ENCODE measurements at places on chromosomes 13 and 19.

GRCh38 chr13:93967286-93967685, 512.2 kb downstream of the DCT start:
- DNase-seq = no peak

DNA sequence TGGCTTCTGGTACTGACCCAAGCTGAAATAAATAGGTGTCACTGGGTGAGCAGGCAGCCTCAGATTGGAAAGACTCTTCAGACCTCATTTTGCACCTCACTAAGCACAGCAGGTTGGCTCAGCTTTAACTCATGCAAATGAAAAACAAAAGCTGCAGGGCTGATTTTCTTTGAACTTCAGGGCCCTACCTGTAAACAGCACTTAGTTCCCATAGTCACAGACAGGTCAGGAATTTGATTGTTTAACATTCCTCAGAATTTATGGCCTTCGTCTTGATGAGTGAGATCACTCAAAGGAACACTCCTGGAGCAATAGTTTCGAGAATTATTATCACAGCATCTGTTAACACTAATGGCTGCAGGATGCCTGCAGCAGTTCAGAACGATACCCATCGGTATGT, 718.5 kb downstream of the EFNB2 start:
- DNase-seq = peak; percentile 48

GRCh38 chr19:47470447-47471195, 1.1 kb downstream of the SLC8A2 start:
- DNase-seq = no peak

DNA sequence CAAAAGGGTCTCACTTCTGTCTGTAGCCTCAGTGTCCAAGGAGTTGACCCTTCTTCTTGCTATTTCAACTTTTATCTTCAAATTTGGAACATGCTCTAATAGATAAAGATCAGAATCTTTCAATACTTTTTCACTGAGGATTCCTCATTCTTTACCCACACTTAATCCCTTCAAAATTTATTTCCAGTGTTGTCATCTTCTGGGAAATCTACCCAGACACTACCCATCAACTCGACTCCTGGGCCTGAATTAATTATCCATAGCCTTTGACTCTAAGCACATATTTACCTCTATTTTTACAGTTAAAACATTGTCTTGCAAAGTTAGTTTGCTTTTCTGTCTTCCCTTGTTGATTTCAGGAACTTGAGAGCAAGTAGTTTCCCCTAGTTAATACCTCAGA, 1022.5 kb downstream of the PCDH9 start:
- DNase-seq = no peak

DNA sequence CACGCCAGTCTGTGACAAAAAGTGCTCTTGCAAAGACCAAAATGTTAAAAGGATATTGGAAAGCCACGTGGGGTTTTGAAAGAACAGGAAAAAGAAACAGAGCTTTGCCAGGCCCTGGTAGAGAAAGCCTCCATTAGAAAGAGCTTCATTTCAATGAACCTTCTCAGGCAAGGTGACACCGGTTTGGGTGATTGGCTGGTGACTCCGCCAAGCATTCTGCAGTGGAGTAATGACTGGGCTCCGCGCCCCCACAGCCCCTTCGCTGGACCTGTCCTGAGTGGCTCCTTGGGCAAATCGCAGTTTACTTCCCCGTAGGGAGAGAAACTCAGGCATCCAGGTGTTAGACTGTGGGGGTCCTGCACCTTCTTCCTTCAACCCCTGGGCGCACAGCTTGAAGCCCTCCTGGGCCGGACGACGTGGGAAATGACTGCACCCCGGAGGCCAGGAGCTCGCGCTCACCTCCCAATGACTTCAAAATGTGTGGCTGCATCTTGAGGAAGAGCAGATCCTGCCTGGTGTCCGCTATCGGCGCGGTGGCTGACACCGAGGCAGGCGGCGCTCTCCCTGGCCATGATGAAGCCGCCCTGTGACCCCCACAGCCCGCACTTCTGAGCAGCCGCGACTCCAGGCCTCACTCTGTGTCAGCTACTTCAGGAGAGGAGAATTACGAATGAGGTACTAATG, 444.6 kb upstream of the SGCG start:
- DNase-seq = no peak

GRCh38 chr13:26048741-26049140, 3.1 kb downstream of the SHISA2 start:
- DNase-seq = no peak

DNA sequence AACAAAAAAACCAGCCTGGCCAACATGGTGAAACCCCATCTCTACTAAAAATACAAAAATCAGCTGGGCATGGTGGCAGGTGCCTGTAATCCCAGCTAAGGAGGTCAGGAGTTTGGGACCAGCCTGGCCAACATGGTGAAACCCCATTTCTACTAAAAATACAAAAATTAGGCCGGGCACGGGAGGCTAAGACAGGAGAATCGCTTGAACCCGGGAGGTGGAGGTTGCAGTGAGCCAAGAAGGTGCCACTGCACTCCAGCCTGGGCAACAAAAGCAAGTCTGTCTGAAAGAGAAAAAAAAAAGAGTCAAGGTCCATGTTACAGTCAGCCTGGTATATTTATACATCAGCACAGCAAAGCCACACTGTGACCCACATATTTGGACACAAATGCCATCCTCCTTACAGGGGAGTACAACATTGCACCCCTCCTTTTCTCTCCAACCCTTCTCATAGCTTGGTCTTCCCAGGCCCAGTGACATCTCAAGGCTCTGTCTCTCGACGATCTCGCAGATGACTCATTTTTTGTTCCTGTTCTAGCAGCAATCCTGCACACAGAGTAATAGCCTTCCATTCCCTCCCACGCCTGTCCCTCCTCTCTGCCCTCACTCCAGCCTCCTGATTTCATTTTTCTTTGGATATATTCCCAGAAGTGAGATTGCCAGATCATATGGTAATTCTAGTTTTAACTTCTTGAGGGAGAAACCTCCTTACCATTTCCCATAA, 21.0 kb upstream of the DPP9 start:
- no peak for DNase-seq

DNA sequence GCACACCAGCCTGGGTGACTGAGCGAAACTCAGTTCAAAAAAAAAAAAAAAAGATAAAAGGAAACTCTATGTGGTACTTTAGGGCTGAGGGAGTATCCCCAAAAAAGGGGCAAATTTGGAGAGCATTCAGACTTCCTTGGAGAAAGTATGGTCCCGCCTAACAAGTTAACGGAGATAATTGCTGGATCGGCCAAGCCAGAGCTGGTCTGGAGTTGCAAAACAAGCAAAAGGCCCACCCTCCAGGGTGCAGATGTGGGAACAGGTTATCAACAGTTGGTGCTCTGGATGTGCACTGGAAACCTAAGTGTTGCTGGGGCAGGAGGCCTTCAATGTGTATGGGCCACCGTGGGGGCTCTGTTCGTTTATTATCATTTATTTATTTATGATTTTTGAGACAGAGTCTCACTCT, 2.8 kb downstream of the IQCN start:
- DNase-seq = no peak

DNA sequence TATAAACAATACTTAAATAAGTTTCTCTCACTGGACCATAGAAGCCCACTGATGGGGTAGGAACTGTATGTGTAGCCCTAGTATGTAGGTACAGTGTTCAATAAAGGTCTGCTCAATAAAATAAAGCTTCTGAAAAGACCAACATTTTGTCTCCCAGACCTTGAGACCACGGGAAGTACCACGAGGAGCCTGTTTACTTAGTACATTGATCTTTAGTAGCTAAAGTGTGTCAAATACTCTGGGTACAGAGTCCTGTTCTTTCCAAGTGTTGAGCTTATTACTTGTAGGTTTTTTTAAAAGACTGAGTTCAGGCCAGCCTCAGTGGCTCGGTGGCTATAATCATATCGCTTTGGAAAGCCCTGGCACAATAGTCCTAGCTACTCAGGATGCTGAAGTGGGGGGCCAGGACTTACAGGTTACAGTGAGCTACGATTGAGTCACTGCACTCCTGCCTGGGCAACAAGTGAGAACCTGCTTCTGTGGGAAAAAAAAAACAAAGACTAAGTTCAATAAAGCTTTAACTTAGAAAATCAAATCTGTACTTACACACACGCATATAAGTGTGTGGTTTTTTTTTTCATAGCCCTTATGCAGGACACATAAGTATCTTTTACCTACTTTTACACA, 3.4 kb downstream of the MTRF1 start:
- DNase-seq = no peak

DNA sequence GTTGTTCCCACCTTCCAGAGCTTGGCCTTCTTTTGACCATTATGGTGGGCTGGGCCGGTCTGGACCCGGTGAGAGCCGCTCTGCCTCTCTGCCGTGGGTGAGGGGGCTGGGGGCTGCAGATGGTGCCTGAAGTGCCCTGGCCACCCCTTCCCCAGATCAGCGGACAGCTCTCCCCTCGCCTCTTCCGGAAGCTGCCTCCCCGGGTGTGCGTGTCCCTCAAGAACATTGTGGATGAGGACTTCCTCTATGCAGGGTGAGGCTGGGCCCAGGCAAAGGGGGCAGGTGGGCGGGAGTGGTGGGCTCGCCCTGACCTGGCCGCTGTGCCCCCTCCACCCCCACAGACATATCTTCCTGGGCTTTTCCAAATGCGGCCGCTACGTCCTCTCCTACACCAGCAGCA, 1.9 kb downstream of the DCAF15 start:
- no peak for DNase-seq

- DNase-seq = no peak
Measured at GRCh38 chr13:97986835-97987234, 33.4 kb downstream of the IPO5 start.

- DNase-seq = no peak
Measured at GRCh38 chr13:111895896-111896821, 170.8 kb upstream of the SOX1 start.

DNA sequence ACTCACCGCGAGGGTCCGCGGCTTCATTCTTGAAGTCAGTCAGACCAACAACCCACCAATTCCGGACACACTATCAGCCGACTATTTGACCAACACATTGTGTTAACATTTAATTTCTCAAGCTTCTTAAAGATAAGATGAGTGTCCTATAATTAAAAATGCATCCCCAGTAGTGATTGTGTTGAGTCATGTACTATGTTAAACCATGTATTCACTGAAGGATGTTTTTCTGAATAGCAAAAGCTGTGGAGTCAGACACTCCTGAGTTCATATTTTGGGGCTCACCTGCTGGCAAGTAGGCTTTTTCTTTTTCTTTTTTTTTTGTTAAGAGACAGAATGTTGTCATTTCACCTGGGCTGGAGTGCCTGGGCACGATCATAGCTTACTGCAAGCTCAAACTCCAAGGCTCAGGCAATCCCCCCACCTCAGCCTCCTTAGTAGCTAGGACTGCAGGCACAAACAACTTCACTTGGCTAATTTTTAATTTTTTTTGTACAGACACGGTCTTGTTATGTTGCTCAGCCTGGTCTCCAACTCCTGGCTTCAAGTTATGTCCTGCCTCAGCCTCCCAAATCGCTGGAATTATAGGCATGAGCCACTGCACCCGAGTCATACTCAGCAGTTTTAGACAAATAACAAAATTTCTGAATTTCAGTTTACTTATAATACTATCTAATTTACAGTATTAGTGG, 606.9 kb downstream of the PCDH9 start:
- DNase-seq = no peak

DNA sequence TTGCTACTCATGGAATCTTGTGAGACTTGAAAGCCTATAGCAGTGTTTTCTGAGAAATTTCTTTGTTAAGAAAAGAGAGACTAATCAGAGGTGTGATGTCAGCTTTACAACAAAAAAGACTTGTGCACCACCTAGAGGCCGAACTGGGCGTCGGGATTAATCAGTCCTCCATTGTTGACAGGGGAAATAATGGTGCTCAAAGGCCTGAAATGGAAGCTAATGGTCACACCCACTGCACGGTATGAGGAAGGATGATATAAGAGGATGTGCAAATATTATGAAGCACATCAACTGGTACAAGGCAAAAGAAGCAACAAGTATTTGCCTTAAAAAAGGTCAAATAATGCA, 480.2 kb upstream of the MIR17HG start:
- peak; percentile 39 for DNase-seq

GRCh38 chr19:17347361-17347760, 10.0 kb downstream of the GTPBP3 start:
- no peak for DNase-seq

Measured in H1 (cell line).